ENCODE measurements at places on chromosomes 5 and 9. TPM values are rescaled to one million over a fixed set of nuclear protein-coding genes. Genes with fewer than 3 reads are reported as not detected.

GRCh38 chr9:91813176-91813795 is 136.7 kb downstream of the ROR2 start:
- no peak for DNase-seq

GRCh38 chr5:16975950-16976624 is 40.0 kb upstream of the MYO10 start:
- DNase-seq: peak; percentile 74

DNA sequence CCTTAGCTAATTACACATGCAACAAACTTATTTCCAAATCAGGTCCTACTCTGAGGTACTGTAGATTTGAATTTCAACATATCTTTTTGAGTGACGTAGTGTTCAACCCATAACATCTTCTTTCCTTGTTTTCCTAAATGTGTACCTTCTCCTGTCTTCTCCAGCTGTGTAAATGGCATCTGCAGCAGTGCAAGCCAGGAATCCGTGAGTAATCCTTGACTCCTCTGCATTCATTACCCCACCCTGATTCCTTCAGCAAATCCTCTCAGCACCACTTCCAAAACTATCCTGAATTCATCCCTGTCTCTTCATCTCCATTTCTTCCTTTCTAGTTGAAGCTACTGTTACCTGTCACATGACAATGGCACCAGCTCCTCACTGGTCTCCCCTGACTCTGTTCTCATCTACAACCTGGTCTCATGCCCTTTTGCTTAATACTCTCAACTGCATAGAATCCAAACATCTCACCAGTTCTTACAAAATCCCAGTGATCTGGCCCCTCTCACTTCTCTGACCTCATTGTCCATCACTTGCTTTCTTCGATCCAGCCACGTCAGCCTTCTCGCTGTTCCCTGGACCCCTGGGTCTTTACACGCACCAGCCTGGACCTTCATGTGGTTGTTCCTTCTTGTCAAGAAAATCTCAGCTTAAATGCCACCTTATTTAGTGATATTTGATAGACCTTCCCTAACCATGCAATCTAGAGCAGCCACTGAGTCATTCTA is 14.6 kb upstream of the TRAF1 start:
- no peak for DNase-seq

DNA sequence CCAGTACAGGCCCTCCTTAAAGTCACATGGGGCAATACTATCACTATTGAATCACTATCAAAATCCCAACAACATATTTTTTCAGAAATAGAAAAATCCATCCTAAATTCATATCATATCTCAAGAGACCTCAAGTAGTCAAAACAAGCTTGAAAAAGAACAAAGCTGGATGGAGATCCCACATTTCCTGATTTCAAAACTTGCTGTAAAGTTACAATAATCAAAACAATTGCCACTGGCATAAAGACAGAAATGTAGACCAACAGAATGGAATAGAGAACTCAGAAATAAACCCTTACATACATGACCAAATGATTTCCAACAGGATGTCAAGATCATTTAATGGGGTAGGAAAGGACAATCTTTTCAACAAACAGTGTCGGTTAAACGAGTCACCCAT is 41.3 kb upstream of the CDKN2AIPNL start:
- no peak for DNase-seq

MED10 gene
- total RNA-seq: 16.8 TPM
